ENCODE measurements at places on chromosomes 1 and 21. TPM values are rescaled to one million over a fixed set of nuclear protein-coding genes. Genes with fewer than 3 reads are reported as not detected.

DNA sequence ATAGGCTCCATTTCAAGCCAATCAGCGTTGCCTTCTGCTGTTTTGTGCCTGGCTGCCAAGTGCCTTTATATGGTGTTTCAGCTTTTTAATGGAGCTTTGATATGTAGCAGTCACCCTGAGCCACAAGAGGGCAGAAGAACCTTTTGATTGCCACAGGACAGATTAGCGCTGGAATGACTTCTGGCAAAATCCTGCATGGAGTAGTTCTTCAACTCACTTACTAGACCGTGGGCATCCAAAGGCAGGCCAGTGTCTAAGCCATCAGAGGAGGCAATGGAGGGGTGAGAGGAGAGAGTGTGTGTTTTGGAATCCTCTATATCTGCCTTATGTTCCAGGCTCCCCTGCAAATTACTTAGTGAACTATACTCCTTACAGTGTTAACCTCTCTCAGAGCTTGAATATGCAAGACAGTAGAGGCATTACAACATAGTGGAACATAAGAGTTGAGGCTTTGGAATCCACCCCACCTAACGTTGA lies 56.2 kb downstream of the ST3GAL3 start:
- no peaks in the 10 kb centered on the region for H3K27me3 ChIP-seq
- H3K4me3 ChIP-seq: no peak overlapping the region
- no peak overlapping the region for H3K27ac ChIP-seq
- H3K36me3 ChIP-seq: no peaks in the 10 kb centered on the region
- peaks cover 30% of the 10 kb centered on the region for H3K4me1 ChIP-seq

DNA sequence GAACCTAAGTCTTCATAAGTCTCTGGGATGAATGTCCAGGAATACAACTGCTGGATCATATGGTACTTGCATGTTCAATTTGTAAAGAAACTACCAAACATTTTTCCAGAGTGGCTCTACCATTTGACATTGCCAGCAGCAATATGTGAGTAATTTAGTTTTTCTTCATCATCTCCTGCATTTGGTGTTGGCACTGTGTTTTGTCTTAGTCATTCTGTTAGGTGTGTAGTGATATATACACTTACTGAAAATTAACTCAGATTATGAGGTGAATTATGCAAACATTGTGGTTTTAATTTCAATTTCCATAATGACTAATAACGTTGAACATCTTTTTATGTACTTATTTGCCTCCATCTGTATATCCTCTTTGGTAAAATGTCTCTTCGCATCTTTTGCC lies 138.7 kb downstream of the LRRC40 start:
- no peak overlapping the region for H3K4me3 ChIP-seq
- no peaks in the 10 kb centered on the region for H3K4me1 ChIP-seq
- no peaks in the 10 kb centered on the region for H3K36me3 ChIP-seq
- H3K27me3 ChIP-seq: no peaks in the 10 kb centered on the region
- DNase-seq: no peak

Gene NHLH1
- total RNA-seq: 0.69 TPM

Gene SERTAD4
- total RNA-seq: 1.6 TPM

GRCh38 chr1:215845234-215845891 lies 278.3 kb downstream of the KCTD3 start:
- no peak overlapping the region for H3K4me3 ChIP-seq
- no peaks in the 10 kb centered on the region for H3K27me3 ChIP-seq
- H3K27ac ChIP-seq: no peak overlapping the region
- H3K36me3 ChIP-seq: no peaks in the 10 kb centered on the region
- no peak for DNase-seq
- no peaks in the 10 kb centered on the region for H3K4me1 ChIP-seq

DNA sequence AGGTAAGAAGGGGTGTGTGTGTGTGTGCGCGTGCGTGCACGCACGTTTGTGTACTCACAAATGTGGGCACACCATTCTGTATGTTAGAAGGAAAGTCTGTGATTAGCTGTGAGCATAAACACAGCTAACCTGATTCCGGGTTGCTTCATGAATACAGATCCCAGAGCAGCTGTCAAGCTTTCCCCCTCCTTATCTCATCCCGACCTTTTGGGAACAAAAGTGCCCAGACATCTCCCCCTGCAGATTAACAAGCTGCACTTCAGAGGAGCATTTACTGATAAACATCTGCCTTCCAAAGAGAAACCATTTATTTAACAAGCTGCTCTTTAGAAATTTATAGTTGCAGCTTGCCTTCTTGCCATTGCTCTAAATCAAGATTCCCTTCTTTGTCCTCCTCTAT lies 97.0 kb downstream of the MT1HL1 start:
- no peaks in the 10 kb centered on the region for H3K27me3 ChIP-seq
- no peak for DNase-seq
- H3K4me3 ChIP-seq: no peak overlapping the region
- H3K4me1 ChIP-seq: no peaks in the 10 kb centered on the region
- H3K27ac ChIP-seq: no peak overlapping the region

Gene KIAA1614
- total RNA-seq: 2.3 TPM

DNA sequence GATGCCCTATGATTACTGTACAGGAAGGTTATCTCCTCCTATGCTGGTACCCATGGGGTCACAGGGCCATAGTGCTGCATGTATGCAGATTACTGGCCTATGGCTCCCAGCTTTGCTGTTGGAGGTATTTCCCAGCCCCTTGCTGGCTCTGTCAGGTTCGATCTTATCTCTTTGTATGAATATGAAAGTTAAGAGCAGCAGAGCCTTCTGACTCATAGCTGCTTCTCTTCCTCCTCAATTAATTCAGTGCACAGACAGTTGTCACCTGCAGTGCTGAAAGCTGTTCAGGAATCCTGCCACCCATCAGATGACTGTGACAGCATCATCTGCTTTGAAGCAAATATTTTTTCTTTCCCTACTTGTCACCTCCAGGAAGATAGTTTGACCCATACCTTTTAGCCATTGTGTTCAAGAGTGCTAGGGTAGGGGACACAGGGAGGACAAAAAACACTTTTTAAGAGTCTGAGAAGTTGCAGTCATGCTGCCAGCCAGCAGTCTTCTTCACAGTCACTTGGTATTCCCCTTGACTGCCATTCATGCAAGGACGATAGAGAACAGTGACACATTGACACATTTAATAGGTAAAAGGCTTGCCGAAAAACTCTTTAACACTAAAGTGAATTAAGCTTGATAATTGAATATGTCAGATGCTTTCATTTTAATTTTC lies 73.1 kb downstream of the KIF1B start:
- H3K27ac ChIP-seq: 0 out of 2 replicates have a peak overlapping the region, but pooled peaks have one; percentile 16
- no peak for DNase-seq
- H3K4me1 ChIP-seq: no peaks in the 10 kb centered on the region
- H3K27me3 ChIP-seq: no peaks in the 10 kb centered on the region
- H3K4me3 ChIP-seq: no peak overlapping the region

DNA sequence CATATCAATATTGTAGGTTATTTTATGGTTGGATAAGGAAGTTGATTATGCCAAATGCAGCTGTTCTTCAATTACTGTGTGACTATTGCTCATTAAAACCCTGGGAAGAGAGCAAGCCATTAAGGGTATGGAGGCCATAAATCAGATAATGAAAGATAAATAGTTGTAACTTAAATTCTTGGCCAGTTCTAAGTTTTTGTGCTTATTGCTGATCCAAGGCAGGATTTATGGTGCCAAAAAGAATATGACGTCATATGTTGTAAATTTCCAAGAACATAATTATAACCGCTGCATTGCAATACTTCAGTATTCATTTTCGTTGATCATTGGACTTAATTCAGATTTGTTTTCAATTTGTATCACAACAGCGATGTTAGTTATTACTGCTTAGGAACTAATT lies 211.6 kb downstream of the LRRC40 start:
- H3K27me3 ChIP-seq: no peaks in the 10 kb centered on the region
- H3K36me3 ChIP-seq: no peaks in the 10 kb centered on the region
- no peak overlapping the region for H3K27ac ChIP-seq
- H3K4me1 ChIP-seq: peaks cover 6% of the 10 kb centered on the region

Gene GSTM1
- not detected for total RNA-seq

Gene GUCA2B
- not detected for total RNA-seq

Gene PPFIA4
- total RNA-seq: 7.6 TPM

DNA sequence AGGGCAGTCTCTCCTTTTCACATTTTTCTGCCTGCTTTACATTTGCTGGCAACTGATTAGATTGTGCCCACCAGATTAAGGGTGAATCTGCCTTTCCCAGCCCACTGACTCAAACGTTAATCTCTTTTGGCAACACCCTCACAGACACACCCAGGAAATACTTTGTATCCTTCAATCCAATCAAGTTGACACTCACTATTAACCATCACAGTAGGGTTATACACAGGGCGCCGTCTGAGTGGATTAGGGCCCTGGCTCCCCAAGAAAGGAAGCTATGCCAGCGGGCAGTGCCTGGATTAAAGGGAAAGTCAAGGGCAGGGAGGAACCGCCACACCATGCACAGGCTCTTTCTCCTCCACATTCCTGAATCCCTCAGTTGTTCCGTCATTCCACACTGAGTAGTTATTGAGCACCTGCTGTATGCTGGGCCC lies 56.2 kb downstream of the EVA1C start:
- no peak for DNase-seq
- 0 out of 2 replicates have a peak, but pooled peaks cover 6% of the 10 kb centered on the region for H3K4me1 ChIP-seq
- no peak overlapping the region for H3K4me3 ChIP-seq
- H3K27ac ChIP-seq: no peak overlapping the region

DNA sequence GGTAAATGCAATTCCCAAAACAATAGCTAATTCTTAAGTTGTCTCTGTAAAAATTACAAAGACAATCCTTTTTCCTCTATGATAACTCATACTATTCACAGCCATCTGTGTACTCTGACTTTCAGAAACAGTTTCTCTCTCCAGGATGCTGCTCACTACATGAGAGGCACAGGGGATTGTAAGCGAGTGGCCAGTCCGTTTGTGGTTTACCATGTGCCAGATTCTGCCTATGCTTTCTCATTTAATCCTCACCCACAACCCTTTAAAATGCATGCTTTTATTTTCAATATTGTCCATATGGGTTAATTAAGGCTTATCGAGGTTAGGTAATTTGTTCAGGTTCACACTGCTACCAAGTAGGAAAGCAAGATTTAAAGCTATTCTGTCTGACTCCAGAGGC lies 23.0 kb downstream of the RGS1 start:
- H3K4me1 ChIP-seq: no peaks in the 10 kb centered on the region
- no peak overlapping the region for H3K4me3 ChIP-seq
- H3K27ac ChIP-seq: no peak overlapping the region
- no peak for DNase-seq
- no peaks in the 10 kb centered on the region for H3K36me3 ChIP-seq

- H3K27me3 ChIP-seq: no peaks in the 10 kb centered on the region
- no peak overlapping the region for H3K4me3 ChIP-seq
These were observed 29.3 kb upstream of the FAM89A start for GRCh38 chr1:231069333-231069732.

GRCh38 chr1:57208741-57209302 lies 215.0 kb downstream of the DAB1 start:
- DNase-seq: no peak
- peaks cover 36% of the 10 kb centered on the region for H3K27me3 ChIP-seq
- peaks cover 18% of the 10 kb centered on the region for H3K4me1 ChIP-seq
- no peak overlapping the region for H3K27ac ChIP-seq
- no peak overlapping the region for H3K4me3 ChIP-seq

GRCh38 chr21:41482980-41483379 lies 25.0 kb downstream of the TMPRSS2 start:
- no peak overlapping the region for H3K4me3 ChIP-seq
- no peak for DNase-seq
- no peaks in the 10 kb centered on the region for H3K36me3 ChIP-seq
- H3K4me1 ChIP-seq: peaks cover 12% of the 10 kb centered on the region
